ENCODE measurements at places on chromosomes 1 and 21.

GRCh38 chr1:237226177-237226944 lies 184.4 kb downstream of the RYR2 start:
- DNase-seq = no peak

DNA sequence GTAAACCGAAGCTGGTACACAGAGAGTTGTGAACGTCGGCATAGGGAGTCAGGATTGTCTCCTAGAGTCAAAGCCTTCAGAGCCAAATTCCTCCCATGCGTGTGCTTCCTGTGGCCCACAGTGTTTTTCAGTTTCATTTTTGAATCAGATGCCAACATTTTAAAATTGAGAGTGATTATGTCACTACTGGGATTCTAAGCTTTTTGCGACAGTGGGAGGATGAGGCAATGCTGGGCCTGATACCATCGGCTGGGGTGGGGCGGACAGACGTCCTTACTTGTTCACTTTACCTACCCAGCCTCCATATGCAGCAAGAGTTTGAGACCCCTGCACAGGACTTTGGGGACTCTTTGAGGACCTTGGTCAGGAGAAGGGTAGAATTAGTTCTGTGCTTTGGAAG lies 1.3 kb upstream of the KLHDC7A start:
- DNase-seq = no peak

GRCh38 chr1:232625319-232625868 lies 4.5 kb downstream of the SIPA1L2 start:
- no peak for DNase-seq

GRCh38 chr1:185155600-185156287 lies 1.0 kb downstream of the TRMT1L start:
- DNase-seq = no peak

GRCh38 chr1:42748021-42748420 lies 8.0 kb upstream of the CLDN19 start:
- DNase-seq = no peak

DNA sequence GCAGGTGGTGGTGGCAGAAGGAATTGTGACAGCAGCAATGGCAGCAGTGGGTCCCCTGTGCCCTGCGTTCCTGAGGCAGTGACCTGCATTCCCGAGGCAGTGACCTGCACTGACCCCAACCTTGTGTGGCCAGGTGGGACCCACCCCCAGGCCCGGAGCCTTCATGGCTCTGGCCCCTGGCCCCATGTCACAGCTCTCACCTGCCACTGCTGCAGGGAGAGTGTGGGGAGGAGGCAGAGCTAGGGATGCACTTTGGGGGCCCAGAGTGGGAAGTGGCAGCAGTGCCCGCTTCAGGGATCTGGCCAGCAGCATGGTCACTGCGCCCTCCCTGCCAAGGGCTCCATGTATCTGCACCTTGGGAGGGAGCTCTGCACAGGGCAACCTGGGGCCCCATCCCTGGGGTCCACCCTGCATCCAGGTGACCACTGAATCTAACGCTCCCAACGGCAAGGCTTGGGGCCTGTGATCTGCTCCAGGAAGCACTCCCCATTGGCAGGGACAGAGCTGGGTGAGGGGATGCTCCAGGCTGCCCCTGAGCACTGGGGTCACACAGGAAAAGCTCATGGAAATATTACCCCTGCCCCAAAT lies 618.6 kb downstream of the RWDD3 start:
- DNase-seq = no peak

GRCh38 chr1:155083865-155084721 lies 5.5 kb downstream of the EFNA3 start:
- DNase-seq = no peak

GRCh38 chr1:105137543-105138457 lies 1388.1 kb downstream of the AMY1C start:
- DNase-seq = peak; percentile 30

GRCh38 chr1:39969531-39970270 lies 14.8 kb downstream of the MFSD2A start:
- no peak for DNase-seq

- no peak for DNase-seq
These were observed 660.0 kb downstream of the PTPRC start for GRCh38 chr1:199298825-199299224.

DNA sequence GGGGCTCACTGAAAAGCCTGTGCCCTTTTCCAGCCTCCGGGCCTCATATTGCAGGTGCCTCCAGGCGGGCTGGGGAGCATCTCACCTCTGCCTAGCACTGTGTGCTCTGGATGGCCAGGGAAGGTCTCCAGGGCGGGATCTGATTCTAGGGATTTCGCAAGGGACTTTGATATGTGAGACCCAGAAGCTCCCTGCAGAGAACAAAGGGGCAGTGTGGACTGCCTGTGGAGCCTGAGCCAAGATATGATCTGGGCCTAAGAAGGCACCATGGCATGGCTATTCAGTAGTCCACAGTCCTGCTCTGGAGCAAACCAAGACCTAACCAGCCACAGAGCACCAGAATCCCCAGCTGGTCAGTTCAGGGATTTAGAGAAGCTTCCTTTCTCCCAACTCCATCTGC lies 157.2 kb downstream of the ST6GALNAC5 start:
- no peak for DNase-seq

DNA sequence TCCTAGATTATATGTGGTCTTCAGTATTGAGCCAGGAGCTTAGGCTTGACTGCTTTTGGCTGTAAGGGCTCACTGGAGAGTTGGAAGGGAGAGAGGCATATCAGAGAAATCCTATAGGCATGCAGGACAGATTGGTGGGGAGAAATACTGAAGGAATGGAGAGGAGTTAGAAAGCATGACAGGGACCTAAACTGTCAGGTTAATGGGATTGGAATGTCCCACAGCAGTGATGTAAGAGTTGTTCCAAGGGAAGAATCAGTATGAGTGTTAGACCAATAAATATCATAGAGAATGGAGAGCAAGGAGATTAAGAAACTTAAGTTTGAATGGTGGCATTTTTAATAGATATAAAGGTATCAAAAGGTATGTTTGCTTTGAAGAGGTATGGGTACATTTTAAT lies 39.7 kb downstream of the SLC35A3 start:
- DNase-seq = no peak

DNA sequence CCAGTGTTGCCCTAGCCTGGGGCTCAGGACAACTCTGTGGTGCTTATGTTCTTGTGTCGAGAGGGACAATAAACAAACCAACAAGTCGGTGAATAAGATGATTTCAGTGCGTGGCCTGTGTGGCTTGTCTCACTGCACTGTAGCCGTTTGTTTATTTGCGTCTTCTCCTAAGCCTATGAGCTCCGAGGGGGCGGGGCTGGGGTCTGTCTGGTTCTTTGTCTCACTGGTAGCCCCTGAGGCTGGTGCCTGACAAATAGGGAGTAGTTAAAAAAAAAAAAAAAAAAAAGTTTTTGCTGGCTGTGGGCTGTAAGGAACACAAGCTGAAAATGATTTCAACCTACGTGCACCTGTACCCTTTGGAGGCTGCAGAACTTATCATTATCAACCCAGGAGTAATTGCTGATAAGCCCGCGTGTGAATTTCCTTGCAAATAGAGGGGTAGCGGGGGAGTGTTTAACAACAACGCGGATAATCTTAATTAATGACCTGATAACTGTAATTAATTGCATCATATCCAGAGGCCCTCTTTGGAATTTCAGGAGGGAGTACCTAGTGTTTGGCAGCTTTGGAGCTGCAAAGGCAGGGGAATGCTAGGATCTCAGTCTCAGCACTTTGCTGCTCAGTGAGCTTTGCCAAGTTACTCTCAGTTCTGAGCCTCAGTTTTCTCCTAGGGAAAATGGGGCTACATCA lies 925 bp upstream of the ARHGEF10L start:
- no peak for DNase-seq

GRCh38 chr1:66788231-66788939 lies 12.7 kb downstream of the INSL5 start:
- DNase-seq = no peak

GRCh38 chr1:36094621-36095061 lies 5.9 kb downstream of the ADPRS start:
- DNase-seq = no peak

- no peak for DNase-seq
These were observed 11.3 kb downstream of the WNT3A start for GRCh38 chr1:228018125-228018398.

Data from Jurkat, Clone E6-1 (cell line).